ENCODE measurements at places on chromosomes 5 and 9.

- no peaks in the 10 kb centered on the region for H3K27me3 ChIP-seq
- DNase-seq, result no peak
- H3K36me3 ChIP-seq, result no peaks in the 10 kb centered on the region
- H3K27ac ChIP-seq, result no peak overlapping the region
- no peak overlapping the region for H3K4me3 ChIP-seq
Measured at GRCh38 chr9:136044207-136044970, 50.7 kb downstream of the NACC2 start.

DNA sequence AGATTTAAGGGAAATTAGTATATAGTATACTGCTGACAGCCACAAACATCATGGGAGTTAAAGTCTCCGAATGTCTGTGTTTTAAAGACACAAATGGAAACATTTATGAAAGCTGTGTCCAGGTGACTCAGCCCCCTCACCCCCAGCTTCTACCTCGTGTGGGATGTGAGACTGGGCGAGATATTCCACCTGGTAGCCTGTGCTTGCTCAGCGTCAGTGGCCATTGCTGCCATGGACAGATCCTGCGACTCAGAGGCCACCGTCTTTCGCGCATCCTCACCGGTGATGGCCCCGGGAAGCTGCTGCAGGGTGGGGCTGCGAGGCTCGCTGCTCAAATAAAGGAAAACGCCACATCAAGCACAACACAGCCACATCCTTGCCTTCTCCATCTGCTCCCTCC, 31.2 kb upstream of the EXOC3 start:
- no peak overlapping the region for H3K4me3 ChIP-seq
- H3K27me3 ChIP-seq, result no peaks in the 10 kb centered on the region
- H3K4me1 ChIP-seq, result peaks cover 4% of the 10 kb centered on the region
- H3K27ac ChIP-seq, result no peak overlapping the region

DNA sequence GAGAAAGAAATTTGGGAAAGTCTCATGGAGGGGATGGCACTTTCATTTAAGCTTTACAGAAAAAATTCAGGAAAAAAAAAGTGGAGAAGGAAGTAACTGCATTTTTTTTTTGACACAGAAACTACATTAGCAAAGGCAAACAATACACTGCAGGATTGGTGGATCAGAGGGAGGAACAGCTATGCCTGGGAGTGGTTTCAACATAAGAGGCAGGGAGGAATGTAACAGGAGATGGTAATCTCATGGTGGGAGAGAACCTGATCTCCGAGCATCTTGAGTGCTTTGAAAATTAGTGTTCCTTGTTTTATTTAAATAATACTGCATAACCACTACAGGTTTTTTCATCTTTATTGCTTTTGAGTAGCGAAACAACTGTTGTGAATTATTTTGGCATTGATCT, 249.4 kb downstream of the FAM170A start:
- no peaks in the 10 kb centered on the region for H3K4me1 ChIP-seq
- H3K27ac ChIP-seq, result no peak overlapping the region
- H3K4me3 ChIP-seq, result no peak overlapping the region
- H3K36me3 ChIP-seq, result no peaks in the 10 kb centered on the region
- no peaks in the 10 kb centered on the region for H3K27me3 ChIP-seq

DNA sequence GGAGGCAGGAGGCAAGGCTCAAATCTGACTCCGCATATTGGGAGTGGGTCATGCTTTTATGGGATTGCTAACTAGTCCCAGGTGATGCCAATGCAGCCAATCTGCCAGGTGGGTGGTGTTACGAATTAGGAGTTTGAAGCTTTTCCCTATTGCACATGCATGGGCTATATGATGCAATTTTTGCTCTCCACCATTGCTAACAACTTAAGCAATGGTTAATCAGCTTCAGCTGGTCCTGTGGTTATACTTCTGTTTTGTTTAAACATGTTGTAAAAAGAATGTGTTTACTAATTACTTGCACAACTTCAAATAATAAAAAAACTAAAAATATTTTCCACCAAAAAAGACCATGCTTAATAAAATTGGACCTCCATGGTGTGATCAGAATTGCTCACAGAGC, 55.7 kb downstream of the SHC3 start:
- no peak overlapping the region for H3K27ac ChIP-seq
- H3K27me3 ChIP-seq, result no peaks in the 10 kb centered on the region
- H3K36me3 ChIP-seq, result no peaks in the 10 kb centered on the region
- no peaks in the 10 kb centered on the region for H3K4me1 ChIP-seq
- no peak for DNase-seq
- H3K4me3 ChIP-seq, result no peak overlapping the region

DNA sequence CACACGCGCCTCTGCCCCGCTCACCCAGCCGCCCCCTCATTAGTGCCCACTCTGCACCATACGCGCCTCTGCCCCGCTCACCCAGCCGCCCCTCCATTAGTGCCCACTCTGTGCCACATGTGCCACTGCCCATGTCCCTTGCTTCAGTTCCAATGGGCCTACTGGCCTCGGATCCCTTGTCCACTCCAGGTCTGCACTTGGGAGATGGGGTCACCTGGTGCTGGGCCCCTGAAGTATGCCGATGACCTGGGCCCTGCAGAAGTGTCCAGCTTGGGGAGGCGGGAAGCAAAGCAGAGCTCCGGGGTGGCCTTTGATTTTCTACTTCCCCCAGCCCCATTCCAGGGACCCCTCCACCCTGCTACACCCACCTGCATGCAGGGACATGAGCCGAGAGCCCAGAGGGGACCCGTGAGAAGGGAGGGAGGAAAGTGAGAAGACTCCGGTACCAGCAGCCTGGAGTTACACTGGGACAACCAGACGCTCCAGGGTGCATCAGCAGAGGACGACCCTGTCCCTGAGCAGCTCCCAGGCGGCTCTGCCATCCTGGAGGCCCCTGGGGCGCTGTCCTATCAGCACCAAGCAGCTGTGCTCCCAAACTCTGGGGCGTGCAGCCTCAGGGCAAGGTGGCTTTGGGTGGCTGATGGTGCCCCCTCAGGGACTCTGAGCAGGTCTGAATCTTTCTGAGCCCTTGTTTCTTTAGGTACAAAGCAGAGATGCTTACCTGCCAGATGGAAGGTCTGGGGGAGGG, 140.8 kb downstream of the RXRA start:
- DNase-seq, result peak; percentile 52
- H3K27ac ChIP-seq, result no peak overlapping the region
- no peaks in the 10 kb centered on the region for H3K27me3 ChIP-seq
- peaks cover 9% of the 10 kb centered on the region for H3K4me1 ChIP-seq
- no peaks in the 10 kb centered on the region for H3K36me3 ChIP-seq

DNA sequence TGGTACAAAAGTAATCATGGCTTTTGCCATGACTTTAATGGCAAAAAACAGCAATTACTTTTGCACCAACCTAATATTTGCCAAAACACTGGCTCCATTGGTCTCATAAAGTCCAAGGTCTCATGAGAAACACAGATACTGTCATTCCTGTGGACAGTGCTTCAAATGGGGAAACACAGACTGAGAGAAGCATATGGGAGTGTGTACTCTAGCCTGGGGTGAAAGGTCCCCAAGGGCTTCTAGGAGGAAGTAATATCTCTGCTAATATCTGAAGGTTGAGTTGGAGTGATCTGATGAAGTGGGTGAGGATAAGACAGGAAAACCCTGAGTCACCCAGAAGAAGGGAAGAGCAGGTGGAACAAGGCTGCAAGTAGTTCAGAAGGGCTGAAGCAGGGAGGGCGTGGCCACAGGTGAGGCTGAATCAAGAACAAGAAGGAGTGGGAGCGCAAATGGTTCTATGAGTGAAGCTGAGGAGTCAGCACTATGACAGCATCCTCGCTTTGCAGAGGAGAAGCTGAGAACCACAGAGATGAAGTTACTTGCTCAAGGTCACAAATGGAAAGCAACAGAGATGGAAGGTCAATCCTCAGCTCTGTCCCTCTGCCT, 164.1 kb downstream of the ASTN2 start:
- no peaks in the 10 kb centered on the region for H3K27me3 ChIP-seq
- no peaks in the 10 kb centered on the region for H3K4me1 ChIP-seq
- DNase-seq, result no peak
- H3K36me3 ChIP-seq, result no peaks in the 10 kb centered on the region
- H3K27ac ChIP-seq, result no peak overlapping the region

GRCh38 chr5:73442231-73442811, 6.3 kb downstream of the FOXD1 start:
- H3K36me3 ChIP-seq, result no peaks in the 10 kb centered on the region
- peak; percentile 16 for DNase-seq
- H3K27ac ChIP-seq, result no peak overlapping the region
- peaks cover 97% of the 10 kb centered on the region for H3K27me3 ChIP-seq

DNA sequence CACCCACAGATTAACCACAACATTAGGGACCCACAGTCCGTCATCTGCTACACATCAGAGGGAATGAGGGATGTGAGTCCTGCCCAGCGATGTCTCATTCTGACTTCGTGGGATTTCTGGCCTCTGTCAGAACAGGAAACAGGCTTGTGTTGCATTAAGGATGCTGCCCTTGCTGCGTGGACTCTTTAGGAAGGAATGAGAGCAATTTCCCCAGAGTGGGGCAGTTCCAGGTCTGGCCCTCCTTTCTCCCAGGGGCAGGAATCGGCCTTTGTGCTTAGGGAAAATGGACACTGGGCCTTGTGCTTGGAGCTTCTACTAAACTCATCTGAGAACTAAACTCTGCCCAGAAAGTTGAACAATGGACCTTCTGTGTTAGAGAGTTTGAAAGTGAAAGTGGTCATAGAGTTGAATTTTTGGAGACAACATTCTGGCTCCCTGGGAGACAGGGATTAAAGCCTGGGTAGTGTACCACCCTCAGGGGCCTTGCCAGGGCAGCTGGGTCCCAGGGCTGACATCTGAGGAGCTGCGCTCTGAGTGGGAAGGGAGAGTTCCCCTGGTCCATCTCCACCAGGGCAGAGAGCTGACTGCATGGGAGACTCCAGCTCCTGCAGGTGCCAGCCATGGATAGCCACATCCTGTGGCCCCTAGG, 37.8 kb upstream of the S1PR3 start:
- H3K27me3 ChIP-seq, result no peaks in the 10 kb centered on the region
- H3K4me3 ChIP-seq, result no peak overlapping the region
- no peak overlapping the region for H3K27ac ChIP-seq
- H3K4me1 ChIP-seq, result peaks cover 20% of the 10 kb centered on the region
- DNase-seq, result no peak
- H3K36me3 ChIP-seq, result no peaks in the 10 kb centered on the region

GRCh38 chr5:36744773-36745589, 131.6 kb upstream of the NIPBL start:
- H3K27me3 ChIP-seq, result peaks cover 42% of the 10 kb centered on the region
- no peak overlapping the region for H3K27ac ChIP-seq
- peak overlapping the region; percentile 59 for H3K4me3 ChIP-seq
- H3K36me3 ChIP-seq, result no peaks in the 10 kb centered on the region
- no peaks in the 10 kb centered on the region for H3K4me1 ChIP-seq

- DNase-seq, result no peak
- no peaks in the 10 kb centered on the region for H3K36me3 ChIP-seq
- H3K27ac ChIP-seq, result no peak overlapping the region
- H3K4me1 ChIP-seq, result no peaks in the 10 kb centered on the region
- H3K27me3 ChIP-seq, result no peaks in the 10 kb centered on the region
Measured at GRCh38 chr9:82593501-82593900, 469.4 kb downstream of the RASEF start.

DNA sequence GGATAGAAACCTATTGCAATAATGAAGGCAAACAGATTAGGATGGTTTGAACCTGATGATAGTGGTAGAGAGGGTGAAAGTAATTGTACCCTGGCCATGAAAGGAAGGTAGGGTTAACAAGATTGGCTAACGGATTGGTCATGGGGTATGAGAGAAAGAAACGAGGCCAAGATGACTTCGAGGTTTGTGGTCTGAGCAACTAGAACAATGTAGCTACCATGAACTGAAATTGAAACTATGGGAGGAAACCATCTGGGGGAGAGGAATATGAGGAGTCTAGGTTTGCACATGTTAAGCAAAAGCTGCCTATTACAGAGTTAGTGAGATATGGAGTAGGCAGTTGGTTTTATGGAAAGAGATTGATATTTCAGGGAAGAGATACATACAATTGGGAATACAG, 406.0 kb downstream of the PRELID2 start:
- H3K27me3 ChIP-seq, result no peaks in the 10 kb centered on the region
- H3K27ac ChIP-seq, result no peak overlapping the region
- DNase-seq, result no peak
- no peak overlapping the region for H3K4me3 ChIP-seq
- H3K4me1 ChIP-seq, result peaks cover 7% of the 10 kb centered on the region
- no peaks in the 10 kb centered on the region for H3K36me3 ChIP-seq

- peak; percentile 89 for DNase-seq
- peaks cover 34% of the 10 kb centered on the region for H3K4me1 ChIP-seq
- H3K27me3 ChIP-seq, result no peaks in the 10 kb centered on the region
- no peak within 1 kb of the TSS for H3K27ac ChIP-seq
- peak within 1 kb of the TSS; percentile 94 for H3K4me3 ChIP-seq
Measured at GRCh38 chr9:89497978-89498851, at the start of gene SEMA4D. TSS of gene SEMA4D (minus strand) at chr9:89498113. CDS start at chr9:89405456, 92,657 bp downstream.

GRCh38 chr5:38582293-38582974, 26.0 kb upstream of the LIFR start:
- no peak for DNase-seq
- no peaks in the 10 kb centered on the region for H3K4me1 ChIP-seq
- no peaks in the 10 kb centered on the region for H3K36me3 ChIP-seq
- H3K27ac ChIP-seq, result no peak overlapping the region
- no peak overlapping the region for H3K4me3 ChIP-seq
- H3K27me3 ChIP-seq, result no peaks in the 10 kb centered on the region

DNA sequence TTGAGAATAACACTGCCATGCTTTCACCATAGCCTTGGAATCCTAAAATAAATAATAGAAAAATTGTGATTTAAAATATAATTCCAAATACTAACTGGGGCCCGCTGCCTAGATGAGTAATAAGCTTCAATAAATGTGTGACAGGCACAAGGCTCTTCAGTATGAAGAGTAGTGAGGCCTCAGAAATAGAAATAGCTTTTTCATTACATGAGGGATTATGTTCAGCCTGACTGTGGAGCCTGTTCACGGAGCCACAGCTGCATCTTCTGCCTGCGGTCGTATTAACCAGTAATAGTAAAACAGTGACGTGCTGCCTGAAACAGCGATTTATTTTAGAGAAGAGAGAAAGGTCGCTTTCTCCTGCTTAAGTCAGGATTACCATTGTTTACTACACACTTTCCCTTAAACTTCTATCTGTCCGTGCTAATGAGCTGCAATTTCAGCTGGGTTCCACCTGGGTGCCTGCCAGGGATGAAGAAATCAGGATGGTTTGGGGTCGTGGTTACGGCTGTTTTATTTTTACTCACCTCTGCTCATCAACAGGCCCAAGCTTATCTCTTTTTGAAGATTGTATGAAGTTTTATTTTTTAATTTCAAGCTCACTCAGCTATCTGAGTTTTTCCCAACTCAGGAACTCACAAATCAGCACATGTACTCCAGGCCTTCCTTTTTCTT, 284.9 kb upstream of the WWC1 start:
- H3K36me3 ChIP-seq, result no peaks in the 10 kb centered on the region
- DNase-seq, result no peak
- no peak overlapping the region for H3K27ac ChIP-seq
- H3K4me1 ChIP-seq, result no peaks in the 10 kb centered on the region
- no peak overlapping the region for H3K4me3 ChIP-seq

Data from neural progenitor cell (in vitro differentiated cells).